Stimulated activated CD4-positive, alpha-beta T cell treated with anti-CD3 and anti-CD28 coated beads, Interleukin-4, amount 100 ng/mL, for 1 hour (primary cell): ENCODE measurements at places on chromosomes 11 and 22.
A peak's percentile ranks its signal among the peaks of the same experiment; 100 is the strongest.

DNA sequence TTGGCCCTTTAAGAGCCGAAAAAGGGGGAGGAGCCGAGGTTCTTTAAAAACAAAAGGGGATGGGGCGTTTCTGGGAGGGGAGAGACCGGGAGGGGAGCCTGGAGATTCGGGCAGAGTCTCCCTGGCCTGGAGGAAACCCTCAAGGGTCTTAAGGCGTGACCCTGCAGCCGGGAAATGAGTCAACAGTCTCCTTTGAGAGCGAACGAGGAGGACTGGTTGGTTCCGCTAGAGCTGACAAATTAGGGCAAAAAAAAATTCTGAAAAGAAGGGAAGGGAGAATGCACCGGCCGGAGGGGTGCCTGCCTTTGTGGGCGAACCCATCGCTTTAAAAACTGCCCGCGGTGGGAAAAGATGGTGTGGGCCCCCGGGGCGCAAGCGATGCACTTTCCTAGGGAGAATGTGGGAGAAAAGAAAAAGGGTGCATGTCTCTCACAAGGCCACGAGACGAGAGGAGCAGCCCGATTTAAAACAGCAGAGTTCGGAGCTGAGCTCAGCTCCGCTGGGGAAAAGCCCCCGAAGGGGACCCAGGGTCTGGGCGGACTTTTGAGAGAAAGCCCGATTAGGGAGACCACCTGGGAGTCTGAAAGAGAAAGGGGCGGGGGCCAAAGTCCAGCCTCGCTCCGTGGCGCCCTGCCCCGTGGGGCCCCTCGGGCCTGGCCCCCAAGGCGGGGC is 874 bp downstream of the ZFTA start:
- peak; percentile 18 for DNase-seq

GRCh38 chr11:95767498-95767897 is 22.1 kb downstream of the FAM76B start:
- no peak for DNase-seq

DNA sequence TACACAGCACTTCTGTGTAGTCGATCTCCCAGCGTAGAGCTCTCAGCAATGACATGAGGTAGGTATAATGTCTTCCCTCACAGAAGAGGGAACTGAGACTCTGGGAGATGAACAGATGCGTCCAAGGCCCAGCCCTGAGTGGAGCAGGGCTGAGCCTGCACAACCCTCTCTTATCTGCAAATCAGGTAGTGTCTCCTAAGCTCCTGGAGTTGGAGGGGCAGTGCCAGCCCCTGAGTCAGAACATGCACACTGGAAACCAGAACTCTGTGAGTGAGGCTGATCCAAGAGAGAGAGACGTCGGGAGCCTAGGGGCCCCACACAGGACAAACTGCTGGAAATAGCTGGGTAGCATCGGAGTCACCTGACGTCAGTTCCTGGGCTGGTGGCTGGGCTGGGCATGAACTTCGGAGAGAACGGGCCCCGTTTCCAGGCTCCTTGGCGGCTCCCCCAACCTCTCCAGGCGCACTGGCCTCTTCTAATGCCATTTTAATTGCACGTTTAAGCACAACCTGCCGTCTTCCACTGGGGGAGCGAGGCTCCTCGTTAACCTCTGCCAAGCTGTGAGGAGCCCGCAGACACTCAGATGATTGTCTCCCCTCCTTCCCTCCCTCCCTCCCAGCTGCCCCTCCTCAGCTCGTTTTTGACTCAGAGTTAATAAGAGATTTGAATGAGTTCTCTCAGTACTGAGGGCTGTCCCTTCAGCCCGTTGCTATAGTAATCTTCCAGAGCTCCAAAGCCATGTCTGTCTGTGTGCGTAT is 191.2 kb upstream of the TBCEL start:
- no peak for DNase-seq

DNA sequence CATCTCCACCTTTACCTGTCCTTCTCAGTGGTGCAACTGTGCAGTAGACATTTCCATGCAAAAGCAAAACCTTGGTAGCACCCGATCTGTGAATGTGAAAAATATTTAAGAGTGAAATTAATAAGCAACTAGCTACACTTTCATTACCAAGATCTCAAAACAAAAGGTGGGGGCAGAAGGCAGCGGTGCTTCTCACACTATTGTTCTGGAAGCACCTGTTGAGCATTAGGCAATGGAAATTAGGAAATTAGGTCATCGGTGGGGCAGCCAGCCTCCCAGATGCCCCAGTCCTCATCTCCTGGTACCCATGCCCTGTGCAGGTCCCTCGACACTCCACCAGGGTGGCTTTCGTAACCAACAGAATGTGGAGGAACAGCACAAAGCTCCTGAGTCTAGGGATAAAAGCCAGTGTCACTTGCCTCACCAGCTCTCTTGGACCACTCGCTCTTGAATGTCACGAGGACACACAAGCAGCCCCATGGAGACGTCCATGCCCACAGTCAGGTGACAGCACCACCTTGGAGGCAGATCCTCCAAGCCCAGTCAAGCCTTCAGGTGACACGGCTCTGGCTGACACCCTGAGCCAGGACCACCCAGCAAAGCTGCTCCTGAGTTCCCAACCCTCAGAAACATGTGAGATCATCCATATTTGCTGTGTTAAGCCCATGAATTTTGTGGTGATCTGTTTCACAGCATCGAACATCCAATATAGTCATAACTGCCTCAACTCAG is 3.3 kb downstream of the LTO1 start:
- no peak for DNase-seq

DNA sequence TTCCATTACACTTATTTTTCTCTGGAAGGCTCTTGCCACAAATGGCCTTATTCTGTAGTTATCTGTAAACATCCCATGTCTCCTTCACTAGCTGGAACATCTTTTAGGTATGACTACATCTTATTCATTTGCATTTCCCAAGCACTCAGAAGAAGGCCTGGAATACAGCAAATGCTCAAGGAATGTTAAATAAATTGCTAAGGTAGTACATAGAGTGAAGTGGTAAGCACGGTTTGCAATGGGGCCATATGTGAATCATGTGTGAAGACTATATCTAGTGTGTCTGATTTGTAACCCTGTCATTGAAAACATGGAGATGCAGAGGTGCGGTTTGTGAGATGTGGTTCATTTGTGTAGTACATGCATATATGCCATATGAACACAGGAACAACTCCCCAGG is 33.5 kb downstream of the GDPD4 start:
- no peak for DNase-seq

GRCh38 chr11:13954591-13954990 is 7.9 kb upstream of the SPON1 start:
- DNase-seq: no peak

- no peak for DNase-seq
These were observed 71.2 kb downstream of the FBXO7 start for GRCh38 chr22:32545801-32546200.

DNA sequence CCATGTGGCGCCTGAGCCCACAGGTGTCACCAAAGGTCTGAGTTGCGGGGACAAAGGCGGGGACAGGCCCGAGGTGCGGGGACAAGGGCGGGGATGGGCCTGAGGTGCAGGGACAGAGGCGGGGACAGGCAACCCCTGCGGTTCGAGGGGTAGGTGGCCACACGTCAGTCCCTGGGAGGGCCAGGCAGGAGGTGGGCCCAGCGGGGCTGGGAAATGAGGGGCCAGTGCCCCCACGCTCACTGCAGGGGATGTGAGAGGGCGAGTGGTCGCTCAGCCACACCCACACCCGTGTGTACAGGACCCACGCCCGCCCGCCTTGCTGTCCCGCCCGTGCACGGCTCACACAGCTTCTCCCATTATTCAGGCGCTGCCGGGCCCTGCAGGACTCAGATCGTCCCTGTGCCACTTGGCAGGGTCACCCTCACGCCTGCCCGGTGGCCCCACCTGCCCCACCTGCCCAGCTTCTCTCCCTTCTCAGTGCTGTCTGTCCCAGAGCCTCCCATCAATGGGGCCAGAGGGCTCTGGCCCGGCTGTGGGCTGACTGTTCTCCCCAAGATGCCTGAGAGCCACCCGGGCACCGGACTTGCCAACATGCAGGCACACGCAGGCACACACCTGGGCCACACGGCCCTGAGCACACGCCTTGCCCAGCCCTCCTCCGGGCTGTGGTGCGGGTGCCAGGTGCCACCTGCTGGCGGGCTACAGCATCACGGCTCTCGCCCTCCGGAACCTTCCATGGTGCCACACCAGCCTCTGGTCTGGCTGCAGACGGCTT is 14.2 kb upstream of the MUC6 start:
- DNase-seq: peak; percentile 72

DNA sequence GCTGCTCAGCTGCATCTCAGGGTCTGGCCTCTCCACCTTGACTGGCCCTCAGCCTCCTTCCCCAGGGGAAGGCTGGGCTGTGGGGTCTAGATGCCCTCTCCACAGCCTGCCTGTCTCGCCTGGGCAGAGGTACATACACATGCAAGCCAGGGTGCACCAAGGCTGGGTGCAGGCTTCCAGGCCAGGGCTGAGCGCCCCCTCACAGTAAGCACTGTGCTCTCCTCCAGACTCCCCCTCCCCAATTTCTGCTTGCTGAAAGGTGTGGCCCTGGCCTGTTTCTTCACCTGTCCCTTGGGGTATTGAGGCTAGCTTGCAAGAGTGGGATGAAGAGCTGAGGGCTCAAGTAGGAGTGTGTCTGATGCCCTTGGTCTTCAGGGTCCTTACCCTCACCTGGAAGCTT is 22.5 kb downstream of the RELT start:
- DNase-seq: no peak

GRCh38 chr11:16814410-16815046 is 76.1 kb downstream of the C11orf58 start:
- DNase-seq: no peak

GRCh38 chr11:65047581-65048422 is 6.8 kb downstream of the SAC3D1 start:
- DNase-seq: peak; percentile 32

DNA sequence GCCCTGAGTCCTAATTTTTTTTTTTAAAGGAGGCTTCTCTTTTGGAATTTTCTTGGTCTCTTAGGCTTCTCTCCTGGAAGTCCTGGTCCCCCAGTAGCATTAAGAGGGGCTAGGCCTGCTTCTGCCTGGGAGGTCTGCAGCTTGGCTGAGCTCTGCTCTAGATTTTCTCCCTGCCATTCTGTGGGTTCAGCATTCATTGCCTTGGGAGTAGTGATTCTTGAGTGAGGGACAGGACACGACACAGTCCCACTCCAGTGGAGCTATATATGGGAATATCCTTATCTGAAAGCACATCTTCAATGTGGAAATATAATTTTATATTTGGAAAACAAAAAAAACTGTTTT is 3.7 kb downstream of the IGSF22 start:
- DNase-seq: no peak

DNA sequence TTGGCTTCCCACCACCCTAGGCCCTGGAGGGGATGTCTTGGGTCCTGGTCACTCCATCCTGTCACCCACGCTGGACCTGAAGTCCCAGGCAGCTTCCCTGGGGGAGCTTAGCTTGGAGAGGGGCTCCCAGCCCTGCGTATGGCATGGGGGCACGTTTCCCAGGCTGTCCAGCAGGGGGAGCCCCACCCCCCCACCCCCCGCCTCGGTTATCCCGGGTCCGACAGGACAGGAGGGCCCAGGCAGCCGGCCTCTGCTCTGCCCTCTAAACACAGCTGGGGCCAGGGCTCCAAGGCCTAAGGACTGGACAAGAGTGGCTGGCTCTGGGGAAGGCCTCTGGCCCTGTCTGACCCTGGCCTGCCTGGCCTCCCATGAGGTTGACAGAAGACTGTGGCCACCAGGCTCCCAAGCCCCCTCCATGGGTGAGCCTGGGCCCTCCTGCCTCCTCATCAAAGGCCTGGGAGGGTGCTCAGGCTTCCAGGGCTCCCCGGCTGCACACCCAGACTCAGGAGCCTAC is 104.8 kb downstream of the NECTIN1 start:
- no peak for DNase-seq

- DNase-seq: no peak
These were observed 7.4 kb upstream of the VSIG10L2 start for GRCh38 chr11:125938418-125938817.

GRCh38 chr11:86453290-86454030 is 78.8 kb downstream of the CCDC81 start:
- DNase-seq: no peak

DNA sequence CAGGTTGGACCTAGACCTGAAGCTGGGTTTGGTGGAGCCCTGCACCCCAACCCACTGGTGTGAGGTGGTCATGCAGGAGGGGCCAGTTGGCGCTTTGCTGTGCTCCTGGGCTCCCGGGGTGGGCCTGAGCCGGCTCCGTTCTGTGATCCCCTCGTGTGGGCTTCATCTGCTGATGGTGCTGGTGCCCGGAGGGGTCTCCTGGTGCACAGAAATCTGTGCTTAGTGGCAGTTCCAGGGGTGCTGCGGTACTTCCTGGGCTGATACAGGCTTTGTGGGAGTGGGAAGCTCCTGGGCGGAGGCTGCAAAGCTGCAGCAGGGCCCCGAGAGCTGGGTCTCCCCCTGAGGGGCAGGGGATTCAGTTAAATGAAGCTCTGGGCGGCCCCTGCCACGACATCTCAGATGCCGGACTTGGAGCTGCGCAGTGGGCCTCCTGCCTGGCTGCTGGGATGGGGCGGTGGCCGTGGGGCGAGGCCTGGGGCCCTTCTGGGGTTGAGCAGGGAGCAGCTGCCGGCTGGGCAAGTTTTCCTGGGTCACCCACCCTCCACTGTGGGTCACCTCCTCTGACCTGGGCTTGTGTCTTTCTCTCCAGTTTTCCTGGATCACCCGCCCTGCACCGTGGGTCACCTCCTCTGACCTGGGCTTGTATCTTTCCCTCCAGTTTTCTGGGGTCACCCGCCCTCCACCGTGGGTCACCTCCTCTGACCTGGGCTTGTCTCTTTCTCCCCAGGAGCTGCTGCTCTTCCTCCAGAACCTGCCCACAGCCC is 410.5 kb downstream of the TBC1D22A start:
- no peak for DNase-seq

GRCh38 chr11:17581036-17581731 is 34.1 kb downstream of the OTOG start:
- DNase-seq: no peak

DNA sequence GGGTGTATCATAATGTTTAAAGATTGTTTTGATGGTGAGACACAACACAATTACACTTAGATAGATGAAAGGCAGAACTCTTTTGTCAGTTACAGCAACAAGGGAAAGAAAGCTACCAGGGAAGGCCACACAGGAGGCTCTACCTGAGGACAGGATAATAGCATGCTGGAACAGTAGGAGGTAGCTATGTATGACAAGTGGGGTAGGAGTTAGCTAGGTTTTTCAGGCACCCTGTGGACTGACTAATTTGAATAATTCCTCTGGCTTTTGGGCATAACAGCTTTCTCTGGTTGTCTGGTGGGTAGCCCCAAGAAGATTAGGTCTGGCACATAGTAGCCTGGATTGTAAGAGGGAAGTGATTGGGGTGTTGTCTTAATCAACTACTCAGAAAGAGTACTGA is 475.4 kb upstream of the CHORDC1 start:
- DNase-seq: no peak

DNA sequence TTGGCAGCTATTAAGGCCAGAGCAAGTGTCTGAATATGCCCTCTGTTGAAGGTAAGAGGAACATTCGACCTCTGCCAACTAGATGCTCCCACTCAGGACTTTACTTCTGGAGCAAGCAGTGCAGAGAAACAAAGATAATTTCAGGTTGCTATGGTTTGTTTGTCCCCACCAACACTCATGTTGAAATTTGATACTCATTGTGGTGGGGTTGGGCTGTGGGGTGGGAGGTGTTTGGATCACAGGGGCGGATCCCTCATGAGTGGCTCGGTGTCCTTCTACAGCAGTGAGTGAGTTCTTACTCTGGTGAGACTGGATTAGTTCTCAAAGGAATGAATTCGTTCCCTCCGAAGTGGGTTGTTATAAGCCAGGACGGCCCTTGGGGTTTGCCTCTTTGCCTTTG is 12.0 kb downstream of the OR8A1 start:
- no peak for DNase-seq

- no peak for DNase-seq
These were observed 212.4 kb upstream of the SESN3 start for GRCh38 chr11:95443386-95443785.
